ENCODE measurements at places on chromosomes 12 and 14. TPM values are rescaled to one million over a fixed set of nuclear protein-coding genes. Genes with fewer than 3 reads are reported as not detected.

GRCh38 chr14:93952829-93953228 lies 23.5 kb downstream of the ASB2 start:
- DNase-seq: no peak

DNA sequence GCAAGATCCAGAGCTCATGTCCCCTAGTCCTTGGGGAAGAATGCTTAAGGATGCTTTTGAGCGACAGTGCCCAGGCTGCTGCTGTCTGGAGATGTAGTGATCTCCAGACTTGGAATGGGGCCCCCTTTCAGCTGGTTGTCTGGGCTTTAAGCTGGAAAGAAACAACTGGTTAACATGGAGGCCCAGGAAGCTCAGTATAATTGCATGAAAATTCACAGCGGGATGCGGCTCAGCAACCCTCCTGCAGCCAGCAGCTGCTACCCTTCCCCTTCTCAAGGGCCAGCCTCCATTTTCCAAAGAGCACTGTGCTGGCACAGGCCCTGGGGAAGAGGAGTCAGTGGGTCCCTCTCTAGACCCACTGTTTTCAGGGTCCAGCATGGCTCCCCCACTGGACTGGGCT lies 26.3 kb downstream of the RAB35 start:
- DNase-seq: no peak

GRCh38 chr12:12660201-12660600 lies 35.8 kb downstream of the GPR19 start:
- no peak for DNase-seq

DNA sequence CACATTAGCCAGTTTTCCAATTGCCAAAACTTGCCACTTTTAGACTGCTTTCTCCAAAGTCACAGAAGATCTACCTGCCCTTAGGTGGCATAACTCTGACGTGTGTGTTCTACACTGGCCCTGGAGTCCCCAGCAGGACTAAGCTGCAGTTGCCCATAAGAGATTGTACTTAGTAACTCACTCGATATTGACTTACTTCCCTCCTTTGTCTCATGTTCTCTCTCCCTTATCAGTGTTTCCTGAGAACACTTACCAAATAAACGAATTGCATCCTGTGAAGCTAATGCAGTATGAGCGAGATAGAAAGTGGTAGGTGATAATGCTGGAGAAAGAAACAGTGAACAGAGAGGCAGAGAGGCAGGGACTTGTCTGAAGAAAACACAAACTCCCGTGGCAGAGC lies 117.2 kb downstream of the NUAK1 start:
- DNase-seq: peak; percentile 15

GRCh38 chr14:55578511-55578910 lies 1.5 kb upstream of the KTN1 start:
- peak; percentile 14 for DNase-seq

DNA sequence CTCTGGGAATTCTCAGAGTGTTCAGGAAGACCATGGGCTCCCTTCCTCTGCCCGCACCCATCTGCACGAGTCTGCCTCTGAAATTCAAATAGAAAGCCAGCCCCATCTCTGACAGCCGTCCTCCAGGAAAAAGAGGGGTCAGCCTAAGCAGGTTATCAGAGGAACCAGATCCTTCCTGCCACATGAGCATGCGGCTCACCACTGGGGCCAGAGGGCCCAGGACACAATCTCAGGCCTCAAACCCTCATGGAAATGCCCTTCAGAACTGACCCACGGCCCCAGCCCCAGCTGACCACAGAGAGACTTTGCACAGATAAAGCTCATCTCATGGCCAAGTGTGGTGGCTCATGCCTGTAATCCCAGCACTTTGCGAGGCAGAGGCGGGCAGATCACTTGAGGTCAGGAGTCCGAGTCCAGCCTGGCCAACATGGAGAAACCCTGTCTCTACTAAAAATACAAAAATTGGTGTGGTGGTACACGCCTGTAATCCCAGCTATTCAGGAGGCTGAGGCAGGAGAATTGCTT lies 23.2 kb downstream of the PXN start:
- peak; percentile 57 for DNase-seq

GRCh38 chr14:30283822-30284446 lies 275.0 kb upstream of the G2E3 start:
- DNase-seq: peak; percentile 40

DNA sequence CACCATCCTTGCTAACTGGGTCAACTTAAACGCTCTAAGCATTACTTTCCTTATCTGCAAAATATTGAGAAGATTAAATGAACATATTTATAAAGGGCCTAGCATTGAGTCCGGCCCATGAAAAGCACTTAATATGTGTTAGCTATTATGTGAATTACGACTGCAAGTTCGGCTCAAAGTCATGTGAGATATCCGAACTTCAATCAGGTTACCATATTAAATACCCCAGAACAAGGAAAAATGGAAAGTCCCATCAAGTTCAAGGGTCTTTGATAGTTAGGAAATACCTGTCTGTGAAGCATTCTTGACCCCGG lies 487 bp upstream of the NRDE2 start:
- no peak for DNase-seq

- DNase-seq: no peak
These were observed 19.0 kb upstream of the LTBP2 start for GRCh38 chr14:74630881-74631690.

GRCh38 chr12:7361265-7361664 lies 57.4 kb downstream of the ACSM4 start:
- no peak for DNase-seq

DNA sequence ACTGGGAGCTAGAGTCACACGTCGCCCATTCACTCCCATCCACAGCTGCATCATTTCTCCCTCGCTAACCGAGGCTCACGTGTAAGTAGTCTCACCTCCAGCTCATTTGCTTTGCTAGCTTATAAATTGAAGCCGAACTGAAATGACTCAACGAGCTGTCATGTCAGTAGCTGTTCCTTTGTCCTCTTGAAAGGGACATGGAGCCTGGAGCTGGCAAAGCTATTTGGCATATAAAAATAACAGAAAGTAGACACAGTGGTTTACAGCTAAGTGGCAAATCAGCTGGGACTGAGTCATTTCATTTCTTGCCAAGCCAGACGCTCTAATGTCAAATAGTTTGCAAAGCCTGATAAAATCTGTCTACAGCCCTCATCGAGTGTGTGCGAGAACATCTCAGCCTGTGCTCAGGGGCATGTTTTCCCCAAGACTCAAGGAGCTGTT lies 114.4 kb upstream of the TMEM233 start:
- DNase-seq: peak; percentile 24

DNA sequence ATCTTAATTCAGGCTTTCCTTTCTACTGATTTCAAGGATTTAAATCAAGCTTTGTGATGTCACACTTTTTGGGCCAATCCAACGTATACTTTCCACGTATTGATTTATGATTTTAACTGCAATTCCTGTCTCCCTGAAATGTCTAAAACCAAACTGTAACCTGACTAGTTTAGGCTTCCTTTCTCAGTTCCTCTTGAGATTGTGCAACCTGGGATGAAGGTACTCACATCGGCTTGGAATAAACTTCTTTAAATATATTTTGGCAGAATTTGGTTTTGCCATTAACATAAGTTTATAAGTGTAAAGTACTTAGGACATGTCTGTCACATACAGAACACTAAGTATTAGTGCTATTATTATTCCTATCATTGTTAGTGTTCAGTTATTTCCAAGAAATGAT lies 224.6 kb downstream of the CRADD start:
- DNase-seq: no peak

DNA sequence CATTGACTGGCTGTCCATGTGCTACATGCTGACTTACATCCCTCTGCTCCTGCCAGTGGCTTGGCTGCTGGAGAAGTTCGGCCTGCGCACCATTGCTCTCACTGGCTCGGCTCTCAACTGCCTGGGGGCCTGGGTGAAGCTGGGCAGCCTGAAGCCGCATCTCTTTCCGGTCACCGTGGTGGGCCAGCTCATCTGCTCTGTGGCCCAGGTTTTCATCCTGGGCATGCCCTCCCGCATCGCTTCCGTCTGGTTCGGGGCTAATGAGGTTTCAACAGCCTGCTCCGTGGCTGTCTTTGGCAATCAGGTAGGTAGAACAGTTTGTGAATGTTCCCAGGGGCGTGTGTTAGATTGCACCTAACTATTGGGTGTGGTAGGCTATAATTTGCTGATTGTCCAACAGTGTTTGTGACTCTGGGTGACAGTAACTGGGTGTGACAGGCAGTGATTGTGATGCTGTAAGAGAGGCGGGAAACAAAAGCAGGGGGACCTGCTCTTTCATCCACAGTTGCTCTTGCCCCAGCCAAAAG lies 981 bp downstream of the FLVCR2 start:
- no peak for DNase-seq

DNA sequence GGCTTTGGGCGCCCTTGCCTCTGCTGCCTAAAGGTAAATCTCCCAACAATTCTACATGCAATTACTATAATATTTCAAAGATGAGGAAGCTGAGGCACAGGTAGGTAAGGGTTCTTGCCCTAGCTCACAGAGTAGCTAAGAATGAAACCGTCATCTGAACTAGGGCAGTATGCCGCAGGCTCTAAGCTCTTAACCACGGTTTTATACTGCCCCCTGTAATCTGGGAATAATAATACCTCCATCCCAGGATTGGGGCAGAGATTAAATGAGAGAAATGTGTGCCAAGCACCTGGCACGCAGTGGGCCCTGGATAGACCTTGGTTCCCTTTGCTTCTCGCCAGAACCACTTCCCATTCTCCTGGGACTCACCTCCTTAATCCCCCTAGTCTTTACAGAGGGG lies 1.5 kb upstream of the HRK start:
- peak; percentile 35 for DNase-seq

DNA sequence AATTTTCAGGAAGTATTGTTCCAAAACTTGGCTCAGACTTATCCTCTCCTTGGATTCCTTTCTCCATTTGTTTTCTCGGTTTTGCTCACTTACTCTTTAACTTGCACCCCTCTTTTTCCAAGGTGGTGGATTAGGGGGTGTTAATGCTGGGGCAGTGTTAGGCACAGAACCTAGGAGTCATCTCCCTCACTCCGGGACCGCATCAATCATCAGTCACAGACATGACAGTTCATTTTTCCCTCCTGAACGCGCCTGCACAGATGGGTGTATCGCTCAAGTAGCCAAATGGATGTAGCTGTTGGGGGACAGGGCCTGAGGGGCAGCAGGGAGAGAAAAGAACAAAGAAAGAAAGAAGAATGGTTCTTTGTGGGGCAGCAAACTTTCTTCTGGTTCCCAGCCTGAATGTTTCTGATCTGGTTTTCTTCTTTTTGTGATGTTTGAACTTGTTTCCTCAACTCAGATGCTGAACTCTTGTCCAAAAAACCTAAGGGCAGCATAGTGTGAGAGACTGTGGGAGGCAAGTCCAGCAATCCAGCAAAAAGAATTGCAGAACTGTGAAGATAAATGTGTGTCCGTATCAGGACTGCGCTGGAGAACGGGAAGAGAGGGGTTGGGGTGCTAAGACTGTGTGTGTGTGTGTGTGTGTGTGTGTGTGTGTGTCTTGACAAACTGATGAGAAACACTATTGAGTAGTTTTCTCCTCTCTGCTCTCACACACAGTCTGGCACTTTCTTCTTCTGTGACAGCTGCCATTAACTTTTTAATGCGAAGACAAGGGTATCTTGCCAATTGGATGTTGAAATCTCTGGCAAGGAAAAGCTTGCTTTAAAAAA lies 131.1 kb downstream of the FBXL14 start:
- DNase-seq: peak; percentile 37

GRCh38 chr12:82898441-82898840 lies 211.7 kb downstream of the TMTC2 start:
- peak; percentile 92 for DNase-seq

GRCh38 chr12:80129895-80130530 lies 30.7 kb downstream of the OTOGL start:
- peak; percentile 78 for DNase-seq

DNA sequence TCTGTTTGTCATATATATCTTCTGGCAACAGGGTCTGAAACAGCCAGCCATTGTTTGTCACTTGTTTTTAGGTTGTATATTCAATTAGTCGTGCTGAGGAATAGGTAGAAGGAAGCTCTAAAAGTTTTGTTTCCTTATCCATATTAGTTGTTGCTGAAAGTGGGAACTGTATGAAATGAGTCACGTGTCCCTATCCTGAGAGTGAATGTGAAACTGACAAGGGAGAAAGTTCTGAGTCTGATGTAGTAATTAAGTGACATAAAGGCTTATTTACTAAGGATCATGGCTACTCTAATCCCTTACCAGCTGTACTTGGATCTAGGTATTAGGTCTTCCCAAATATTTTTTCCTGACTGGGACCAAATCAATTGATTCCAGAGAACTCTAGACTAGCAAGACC lies 16.4 kb downstream of the FAM234B start:
- no peak for DNase-seq

DNA sequence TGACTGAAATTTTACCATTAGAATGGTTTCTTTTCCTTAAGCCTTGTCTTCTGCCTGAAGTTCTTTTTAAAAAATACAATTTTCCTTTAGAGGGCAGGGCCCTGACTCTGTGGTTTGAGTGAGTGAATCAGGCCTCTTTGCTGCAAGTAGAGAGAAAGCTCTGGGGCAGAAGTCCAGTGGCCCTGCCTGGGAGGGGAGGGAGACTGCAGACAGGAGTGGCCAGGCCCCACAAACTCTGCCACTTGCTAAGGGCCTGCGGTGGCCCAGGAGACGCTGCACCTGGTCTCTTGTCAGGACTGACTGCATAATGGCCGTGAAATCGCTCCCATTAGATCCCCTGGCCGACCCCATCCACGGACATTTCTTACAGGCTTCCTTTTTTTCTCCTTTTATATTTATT lies 25.5 kb downstream of the TSPAN11 start:
- DNase-seq: no peak

- no peak for DNase-seq
These were observed 153.2 kb upstream of the BCL2L14 start for GRCh38 chr12:11917501-11917900.

DNA sequence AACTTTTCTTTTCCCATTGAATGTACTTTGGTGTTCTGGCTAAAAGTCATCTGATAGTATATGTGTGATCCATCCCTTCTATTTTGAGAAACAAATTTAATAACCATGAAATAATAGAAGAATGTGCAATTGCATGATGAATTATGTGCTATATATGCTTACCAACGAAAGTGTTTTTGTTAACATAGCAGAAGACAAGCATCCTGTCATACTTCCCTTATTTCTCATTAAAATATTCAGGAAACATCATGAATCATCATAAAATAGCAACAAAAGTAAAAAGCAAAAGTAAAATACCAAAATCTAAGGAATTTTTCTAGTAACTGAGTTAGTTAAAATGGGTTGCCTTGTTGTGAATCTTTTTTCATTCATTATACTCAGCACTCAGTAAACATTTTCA lies 409.0 kb upstream of the PDE3A start:
- no peak for DNase-seq

- DNase-seq: peak; percentile 80
These were observed 27.6 kb downstream of the BHLHE41 start for GRCh38 chr12:26097046-26097878.

FLRT2 gene
- polyA plus RNA-seq: 3.4 TPM

AMN gene
- polyA plus RNA-seq: 15.0 TPM

KRT6C gene
- 0.10 TPM for polyA plus RNA-seq

NFE2 gene
- polyA plus RNA-seq: 3.5 TPM

IL22 gene
- polyA plus RNA-seq: not detected

SERPINA10 gene
- not detected for polyA plus RNA-seq

CLEC4C gene
- polyA plus RNA-seq: not detected

BDKRB1 gene
- polyA plus RNA-seq: 5.4 TPM

DACT1 gene
- 1.7 TPM for polyA plus RNA-seq

GALNT9 gene
- polyA plus RNA-seq: 0.13 TPM

All from lung (tissue), 17 donors.